Lower lobe of right lung (tissue), 2 donors: ENCODE measurements at places on chromosomes 6 and 20. TPM values are rescaled to one million over a fixed set of nuclear protein-coding genes. Genes with fewer than 3 reads are reported as not detected.

SH3BGRL2 gene
- total RNA-seq, result 28.9 TPM

POU3F2 gene
- total RNA-seq, result not detected

HLA-DMB gene
- 208 TPM for total RNA-seq

TPX2 gene
- total RNA-seq, result 1.9 TPM

RAET1L gene
- total RNA-seq, result not detected
